ENCODE measurements at places on chromosomes 7 and 10.

- DNase-seq = no peak
Measured at GRCh38 chr10:80466724-80467326, 12.7 kb downstream of the TSPAN14 start.

GRCh38 chr10:15035385-15036301 is 8.1 kb upstream of the OLAH start:
- DNase-seq = no peak

GRCh38 chr7:39407723-39408122 is 158.5 kb upstream of the YAE1 start:
- DNase-seq = no peak

DNA sequence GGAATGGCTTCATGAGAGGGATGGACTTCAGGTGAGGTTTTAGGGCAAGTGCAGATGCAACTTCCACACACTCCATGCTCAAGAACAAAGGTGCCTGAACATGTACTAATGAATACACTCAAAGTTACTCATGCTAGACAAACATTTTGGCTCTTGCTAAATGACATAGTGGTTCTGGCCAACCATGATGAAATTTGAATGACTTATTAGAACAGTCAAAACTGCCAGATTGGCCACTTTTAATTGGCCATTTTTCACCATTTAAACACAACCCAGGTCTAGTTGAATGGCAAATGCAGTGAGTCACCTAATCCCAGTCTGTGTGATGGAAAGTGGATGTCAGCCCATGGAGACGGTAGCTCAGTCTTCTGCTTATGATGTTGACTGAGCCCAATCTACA is 4.9 kb upstream of the PTPRN2 start:
- no peak for DNase-seq

DNA sequence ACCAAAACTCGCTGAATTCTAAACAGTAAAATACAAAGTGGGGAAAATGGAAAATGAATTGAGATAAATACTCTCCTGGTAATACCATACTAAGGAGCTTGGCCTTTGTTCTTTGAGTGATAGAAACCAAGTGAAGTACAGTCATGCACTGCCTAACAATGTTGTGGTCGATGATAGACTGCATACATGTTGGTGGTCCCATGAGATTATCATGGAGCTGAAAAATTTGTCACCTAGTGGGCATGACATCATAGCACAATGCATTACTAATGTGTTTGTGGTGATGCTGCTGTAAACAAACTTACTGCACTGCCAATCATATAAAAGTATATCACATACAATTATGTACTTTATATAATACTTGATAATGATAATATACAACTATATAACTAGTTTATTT is 419.1 kb downstream of the ARL4A start:
- DNase-seq = no peak

DNA sequence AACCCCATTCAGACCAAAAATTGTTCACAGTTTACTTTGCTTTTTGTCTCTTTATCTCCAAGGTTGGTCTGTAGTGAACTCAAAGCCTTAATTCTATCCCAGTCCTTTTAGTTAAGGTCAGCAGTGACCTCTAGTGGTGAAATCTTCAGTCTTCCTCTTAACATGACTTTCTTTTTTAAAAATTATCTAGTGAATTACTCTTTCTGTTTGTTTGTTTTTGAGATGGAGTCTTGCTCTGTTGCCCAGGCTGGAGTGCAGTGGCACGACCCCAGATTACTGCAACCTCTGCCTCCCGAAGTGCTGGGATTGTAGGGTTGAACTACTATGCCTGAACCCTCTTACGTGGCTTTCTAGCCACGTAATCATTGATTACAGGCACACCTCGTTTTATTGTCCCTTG is 25.0 kb downstream of the ZNF487 start:
- DNase-seq = no peak

DNA sequence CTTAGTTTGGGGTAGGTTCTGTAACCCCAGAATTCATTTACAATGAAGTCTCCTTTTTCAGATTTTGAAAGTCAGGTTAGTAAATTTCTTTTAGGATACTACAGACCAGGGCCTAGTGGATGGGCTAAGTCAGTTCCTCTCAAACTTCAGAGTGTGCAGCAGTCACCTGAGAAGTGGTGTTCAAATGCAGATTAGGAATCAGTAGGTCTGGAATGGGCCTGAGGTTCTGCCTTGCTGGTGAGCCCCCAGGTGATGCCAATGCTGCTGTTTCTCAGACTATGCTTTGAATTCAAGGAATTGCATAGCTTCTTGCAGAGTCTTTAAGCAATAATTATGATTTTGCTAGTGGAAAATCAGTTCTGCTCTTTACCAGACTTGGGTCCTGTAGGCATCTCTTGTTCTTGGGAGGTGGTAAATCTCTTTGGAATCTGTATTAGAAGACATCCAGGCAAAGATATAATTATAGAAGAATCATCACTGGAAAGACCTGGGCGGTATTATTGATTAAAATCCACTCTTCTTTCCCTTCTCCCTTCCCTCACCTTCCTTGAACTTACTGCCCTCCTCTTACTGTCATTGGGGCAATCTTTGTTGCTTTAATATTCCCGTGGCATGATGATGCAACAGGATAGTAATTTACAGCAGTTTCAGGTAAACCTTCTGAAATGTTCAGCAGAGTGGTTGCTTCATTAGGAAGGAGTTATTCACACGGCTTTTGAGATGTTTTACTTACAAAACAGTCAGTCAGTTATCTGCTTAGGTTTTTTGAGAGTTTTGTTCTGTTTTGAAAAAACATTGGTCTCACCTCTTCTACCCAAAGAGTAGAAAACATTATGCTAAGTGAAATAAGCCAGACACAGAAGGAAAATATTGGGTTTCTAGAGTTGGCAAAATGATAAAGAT is 87.2 kb downstream of the NRF1 start:
- DNase-seq = no peak

DNA sequence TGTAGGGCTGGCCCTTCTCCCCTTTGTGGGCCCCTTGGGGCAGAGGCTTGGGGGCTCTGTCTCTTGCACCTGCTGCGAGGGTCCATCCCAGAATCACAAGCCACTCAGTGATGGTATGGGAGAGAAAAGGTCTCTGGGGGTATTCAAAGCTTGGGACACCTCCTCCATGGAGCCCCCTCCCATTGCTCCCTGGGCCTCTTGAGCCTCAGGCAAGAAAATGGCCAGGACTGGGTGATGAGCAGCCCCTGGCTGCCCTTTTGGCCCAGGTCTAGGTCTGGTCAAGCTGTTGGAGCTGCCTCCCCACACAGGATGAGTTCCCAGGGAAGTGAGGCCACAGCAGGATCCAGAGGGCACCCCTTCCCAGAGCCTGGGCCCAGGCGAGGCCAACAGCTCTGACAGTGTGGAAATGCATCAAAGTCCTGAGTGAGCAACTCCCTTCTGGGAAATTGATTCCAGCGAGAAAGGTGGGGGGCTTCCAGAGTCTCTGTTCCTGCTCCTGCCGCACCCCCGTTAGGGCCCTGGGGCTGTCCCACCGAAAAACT is 3.4 kb upstream of the MYL7 start:
- no peak for DNase-seq
